ENCODE measurements at places on chromosomes 5 and 9.

GRCh38 chr9:133355881-133356357 lies 368 bp downstream of the SURF1 start:
- DNase-seq: no peak

DNA sequence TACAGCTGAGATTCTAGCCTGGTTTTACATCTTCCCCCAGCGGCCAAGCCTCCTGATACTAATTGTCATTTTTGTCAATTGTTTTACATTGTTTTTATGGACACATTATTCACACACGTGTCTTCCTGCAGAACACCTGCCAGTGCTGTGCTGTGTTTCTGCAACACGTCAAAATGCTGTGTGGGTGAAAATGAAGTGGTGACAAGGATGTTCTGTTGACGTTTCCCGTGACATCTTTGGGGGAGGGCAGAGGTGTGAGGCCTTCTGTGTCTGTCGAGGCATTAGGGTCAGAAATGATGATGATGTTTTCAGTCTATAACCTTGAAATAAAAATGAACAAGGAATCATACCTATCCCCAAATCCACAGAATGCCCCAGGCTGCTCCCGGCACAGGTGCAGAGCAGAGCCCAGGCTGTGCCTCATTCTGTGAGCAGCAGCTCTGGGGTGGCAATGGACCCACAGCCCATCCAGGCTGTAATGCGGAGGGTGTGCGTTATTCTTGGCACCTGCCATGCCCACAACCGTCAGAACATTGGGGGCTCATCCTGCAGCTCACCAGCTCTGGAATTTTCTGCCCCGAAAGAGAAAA lies 23.6 kb upstream of the CEP72 start:
- no peak for DNase-seq

DNA sequence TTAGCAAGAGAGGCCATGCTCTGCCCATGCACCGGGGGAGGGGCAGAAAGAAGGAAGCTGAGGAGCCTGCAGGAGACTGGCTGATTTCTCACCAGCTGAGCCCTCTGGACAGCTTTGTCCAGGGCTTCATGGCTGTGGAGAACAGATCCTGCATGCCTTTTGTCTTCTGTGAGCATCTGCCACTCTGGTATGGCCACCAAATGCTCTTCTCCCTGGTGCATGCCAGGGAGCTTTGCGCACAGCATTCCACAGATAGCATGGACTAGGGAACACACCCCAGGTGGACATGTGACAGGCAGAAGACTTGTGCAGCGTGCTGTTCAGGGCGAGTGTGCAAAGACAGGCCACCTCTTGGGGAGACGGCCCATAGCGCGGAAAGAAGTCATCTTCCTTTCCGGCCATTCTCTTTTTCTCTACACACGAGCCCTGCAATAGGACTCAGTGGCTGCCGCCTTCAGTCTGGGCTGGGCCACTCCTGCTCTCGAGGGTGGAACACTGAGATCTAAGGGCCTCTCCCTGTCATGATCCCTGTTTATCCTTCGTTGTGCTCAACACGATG lies 56.7 kb downstream of the GADD45G start:
- DNase-seq: no peak

DNA sequence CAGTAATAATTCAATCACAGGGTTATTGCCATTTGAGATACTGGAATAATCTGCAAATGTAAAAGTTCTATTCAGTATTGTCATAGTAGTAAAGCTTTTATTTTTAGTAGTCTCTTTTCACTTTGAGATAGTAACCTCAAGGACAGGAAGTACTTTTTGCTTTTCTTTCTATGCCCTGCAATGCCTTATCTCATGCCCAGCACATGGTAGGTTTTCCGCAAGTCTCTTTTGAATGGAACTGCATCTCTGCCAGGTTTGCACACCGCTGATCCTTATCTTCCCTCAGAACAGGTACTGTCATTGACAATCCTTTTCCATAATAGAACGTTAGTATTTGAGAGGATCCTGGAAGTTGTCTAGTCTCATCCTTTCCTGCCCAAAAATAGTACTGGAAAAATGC lies 91.8 kb upstream of the IFNK start:
- DNase-seq: no peak

DNA sequence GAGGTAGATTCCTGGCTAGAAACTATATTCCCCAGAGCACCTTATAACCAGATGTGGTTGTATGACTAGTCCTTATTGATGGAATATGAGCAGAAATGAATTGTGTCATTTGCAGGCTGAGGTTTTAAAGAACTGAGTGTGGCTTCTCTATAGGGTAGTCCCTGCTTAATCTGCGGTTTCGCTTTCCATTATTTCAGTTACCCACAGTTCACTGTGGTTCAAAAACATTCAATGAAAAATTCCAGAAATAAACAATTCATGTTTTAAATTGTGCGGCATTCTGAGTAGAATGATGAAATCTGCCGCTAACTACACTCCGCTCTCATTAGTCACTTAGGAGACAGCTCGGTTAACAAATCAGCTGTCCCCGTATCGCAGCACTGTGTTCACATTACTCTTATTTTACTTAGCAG lies 65.1 kb downstream of the ANKRD55 start:
- DNase-seq: no peak

GRCh38 chr5:172488221-172488620 lies 33.9 kb upstream of the SH3PXD2B start:
- DNase-seq: no peak

DNA sequence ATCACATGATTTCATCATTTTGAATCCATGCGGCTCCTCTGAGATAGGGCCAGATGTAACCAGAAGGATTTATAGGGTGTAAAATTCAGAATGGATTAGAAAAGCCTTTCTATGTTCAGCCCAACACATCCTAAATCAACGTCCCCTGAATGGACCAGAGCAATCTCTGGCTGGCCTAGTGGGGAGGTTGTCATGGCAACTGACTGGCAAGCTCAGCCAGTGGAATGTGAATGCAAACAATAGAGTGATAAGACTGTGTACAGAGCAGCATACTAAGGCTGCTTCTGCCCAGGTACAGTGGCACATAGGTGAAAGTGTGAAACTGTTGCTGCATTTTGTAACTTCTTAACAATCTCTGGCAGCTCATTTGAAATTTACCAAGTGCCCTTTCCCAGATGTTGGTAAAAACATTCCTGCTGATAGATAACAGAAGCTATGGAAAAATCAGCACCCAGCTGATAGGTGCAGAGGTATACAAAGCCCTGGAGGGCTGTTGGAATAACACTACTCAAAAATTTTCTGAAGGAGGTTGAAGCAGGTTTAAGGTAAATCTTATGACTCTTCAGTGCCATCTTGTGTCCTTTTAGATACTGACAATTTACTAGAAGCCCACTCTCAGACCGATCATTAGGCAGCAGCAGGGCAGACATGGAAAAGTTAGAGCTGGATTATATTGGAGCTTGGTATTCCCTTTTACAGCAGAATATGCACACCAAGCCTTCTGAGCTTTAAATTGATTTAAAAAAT lies 267.2 kb downstream of the RAB3C start:
- DNase-seq: no peak

- no peak for DNase-seq
Measured at GRCh38 chr9:80831751-80832150, 857.6 kb downstream of the TLE1 start.

GRCh38 chr9:136044971-136045594 lies 50.0 kb downstream of the NACC2 start:
- DNase-seq: no peak

DNA sequence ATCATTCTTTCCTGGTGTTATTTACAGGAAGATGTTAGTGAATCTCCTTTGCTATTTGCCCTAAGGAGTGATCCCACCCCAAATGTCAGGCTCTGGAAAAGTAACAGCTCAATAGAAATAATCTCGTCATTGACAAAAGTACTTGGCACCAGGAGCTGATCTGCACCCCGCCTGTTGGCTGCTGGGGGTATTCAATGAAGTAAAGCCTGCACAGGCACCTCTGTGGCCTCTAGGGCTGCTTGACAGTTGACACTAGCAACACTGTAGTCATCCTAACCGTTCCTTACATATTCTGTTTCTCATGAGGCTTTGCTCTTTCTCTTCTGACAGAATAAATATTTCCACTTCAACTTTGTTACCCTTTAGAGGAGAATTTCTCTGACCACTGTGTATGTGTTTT lies 103.4 kb downstream of the DOCK2 start:
- no peak for DNase-seq

All from stimulated activated CD8-positive, alpha-beta memory T cell treated with anti-CD3 and anti-CD28 coated beads, Interleukin-7, amount 100 ng/mL, for 48 hours (primary cell).